ENCODE measurements at places on chromosomes 2 and 18. TPM values are rescaled to one million over a fixed set of nuclear protein-coding genes. Genes with fewer than 3 reads are reported as not detected.

GRCh38 chr2:140597836-140598235 lies 1533.0 kb downstream of the LRP1B start:
- H3K27ac ChIP-seq = no peak overlapping the region
- no peaks in the 10 kb centered on the region for H3K4me1 ChIP-seq
- H3K4me3 ChIP-seq = no peak overlapping the region
- no peaks in the 10 kb centered on the region for H3K27me3 ChIP-seq
- no peak for DNase-seq

GRCh38 chr2:32877587-32878510 lies 68.9 kb upstream of the LTBP1 start:
- no peak for DNase-seq
- no peaks in the 10 kb centered on the region for H3K36me3 ChIP-seq
- no peaks in the 10 kb centered on the region for H3K27me3 ChIP-seq
- no peak overlapping the region for H3K4me3 ChIP-seq

- no peak for DNase-seq
- peak overlapping the region; percentile 99 for H3K27ac ChIP-seq
- H3K27me3 ChIP-seq = no peaks in the 10 kb centered on the region
- H3K4me3 ChIP-seq = peak overlapping the region; percentile 0
- peaks cover 96% of the 10 kb centered on the region for H3K4me1 ChIP-seq
Measured at GRCh38 chr2:150476809-150477302, 10.6 kb downstream of the RND3 start.

DNA sequence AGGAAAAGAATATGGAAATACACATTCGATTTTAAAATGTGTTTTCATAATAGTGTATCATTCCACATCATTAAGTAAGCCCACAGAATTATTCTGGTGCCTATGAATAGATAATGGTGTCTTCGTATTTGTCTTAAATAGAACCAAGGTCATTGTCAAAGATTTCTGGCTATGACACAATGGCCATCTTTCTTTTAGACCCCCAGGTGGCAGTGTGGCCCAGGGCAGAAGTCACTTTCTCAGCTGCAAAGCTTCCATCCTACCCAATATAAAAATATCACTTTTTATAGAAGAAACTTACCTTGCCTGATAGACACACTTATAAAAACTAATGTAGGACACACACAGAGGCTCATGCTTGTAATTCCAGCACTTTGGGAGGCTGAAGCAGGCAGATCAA lies 57.5 kb downstream of the ZRANB3 start:
- H3K27ac ChIP-seq = no peak overlapping the region
- no peaks in the 10 kb centered on the region for H3K27me3 ChIP-seq
- no peaks in the 10 kb centered on the region for H3K36me3 ChIP-seq
- no peak for DNase-seq
- H3K4me1 ChIP-seq = no peaks in the 10 kb centered on the region

Gene IL1R2
- total RNA-seq = not detected

DNA sequence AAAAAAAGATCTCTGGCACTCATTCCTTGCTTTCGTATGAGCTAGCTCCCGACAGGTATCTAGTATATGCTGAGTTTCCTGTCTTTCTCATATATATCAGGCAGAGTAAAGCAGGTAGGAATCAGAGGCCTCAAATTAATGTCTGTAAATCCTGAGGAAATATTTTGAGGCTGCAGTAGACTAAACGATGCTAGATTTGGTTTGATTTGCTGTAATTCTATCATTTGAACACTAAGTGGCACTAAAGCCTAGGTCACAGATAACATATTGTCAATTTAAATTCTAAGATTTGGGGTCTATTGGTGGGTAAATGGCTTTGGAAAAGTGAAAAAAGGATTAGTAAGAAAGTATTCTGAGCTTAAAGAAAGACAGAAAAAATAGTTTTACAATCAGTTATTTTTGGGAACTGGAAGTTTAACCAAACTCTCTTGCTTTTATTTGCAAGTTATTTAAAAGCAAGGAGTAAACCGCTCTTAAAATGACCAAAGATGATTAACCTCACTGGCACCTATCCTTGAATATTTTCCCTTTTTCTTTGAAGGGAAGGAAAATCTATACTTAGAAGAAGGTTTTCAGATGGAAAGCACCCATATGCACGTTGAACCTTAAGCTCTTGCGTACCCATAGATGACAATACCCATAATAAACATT lies 37.6 kb upstream of the SLC4A10 start:
- no peaks in the 10 kb centered on the region for H3K27me3 ChIP-seq
- no peaks in the 10 kb centered on the region for H3K4me1 ChIP-seq
- no peaks in the 10 kb centered on the region for H3K36me3 ChIP-seq
- no peak overlapping the region for H3K27ac ChIP-seq
- no peak overlapping the region for H3K4me3 ChIP-seq
- no peak for DNase-seq

Gene CPO
- total RNA-seq = 0.55 TPM

Gene PLCL1
- total RNA-seq = 97.6 TPM

DNA sequence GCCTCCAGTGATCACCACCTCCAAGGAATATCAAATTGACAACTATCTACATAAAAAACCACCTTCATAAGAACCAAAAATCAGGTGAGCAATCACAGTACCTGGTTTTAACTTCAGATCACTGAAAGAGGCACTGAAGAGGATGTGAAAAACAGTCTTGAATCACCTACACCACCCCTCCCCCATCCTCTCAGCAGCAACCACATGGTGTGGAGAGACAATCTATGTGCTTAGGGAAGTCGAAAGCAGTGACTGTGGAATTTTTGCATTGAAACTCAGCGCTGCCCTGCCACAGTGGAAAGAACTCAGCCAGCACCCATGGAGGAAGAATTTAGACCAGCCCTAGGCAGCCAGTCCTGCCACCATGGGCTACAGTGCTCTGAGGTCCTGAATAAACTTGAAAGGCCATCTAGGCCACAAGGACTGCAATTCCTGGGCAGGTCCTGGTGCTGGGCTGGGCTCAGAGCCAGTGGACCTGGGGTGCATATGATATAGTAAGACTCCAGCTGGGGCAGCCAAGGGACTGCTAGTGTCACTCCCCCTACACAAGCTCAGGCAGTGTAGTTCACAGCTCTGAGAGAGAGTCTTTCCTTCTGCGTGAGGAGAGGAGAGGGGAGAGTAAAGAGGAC lies 75.6 kb downstream of the ATL2 start:
- H3K4me3 ChIP-seq = no peak overlapping the region
- no peak overlapping the region for H3K27ac ChIP-seq
- H3K4me1 ChIP-seq = no peaks in the 10 kb centered on the region
- peak; percentile 23 for DNase-seq
- H3K27me3 ChIP-seq = no peaks in the 10 kb centered on the region

Measured in heart left ventricle (tissue), 16 donors.